Cardiac fibroblast (primary cell): ENCODE measurements at places on chromosomes 16 and 17.
A peak's percentile ranks its signal among the peaks of the same experiment; 100 is the strongest.

- no peak for DNase-seq
Measured at GRCh38 chr16:2516391-2517240, 2.9 kb downstream of the ATP6V0C start.

- DNase-seq: no peak
Measured at GRCh38 chr17:31050948-31051347, 43.8 kb upstream of the NF1 start.

- DNase-seq: no peak
Measured at GRCh38 chr16:6558661-6559060, 774.0 kb upstream of the RBFOX1 start.

- DNase-seq: no peak
Measured at GRCh38 chr17:79627184-79627765, 16.4 kb upstream of the RBFOX3 start.

DNA sequence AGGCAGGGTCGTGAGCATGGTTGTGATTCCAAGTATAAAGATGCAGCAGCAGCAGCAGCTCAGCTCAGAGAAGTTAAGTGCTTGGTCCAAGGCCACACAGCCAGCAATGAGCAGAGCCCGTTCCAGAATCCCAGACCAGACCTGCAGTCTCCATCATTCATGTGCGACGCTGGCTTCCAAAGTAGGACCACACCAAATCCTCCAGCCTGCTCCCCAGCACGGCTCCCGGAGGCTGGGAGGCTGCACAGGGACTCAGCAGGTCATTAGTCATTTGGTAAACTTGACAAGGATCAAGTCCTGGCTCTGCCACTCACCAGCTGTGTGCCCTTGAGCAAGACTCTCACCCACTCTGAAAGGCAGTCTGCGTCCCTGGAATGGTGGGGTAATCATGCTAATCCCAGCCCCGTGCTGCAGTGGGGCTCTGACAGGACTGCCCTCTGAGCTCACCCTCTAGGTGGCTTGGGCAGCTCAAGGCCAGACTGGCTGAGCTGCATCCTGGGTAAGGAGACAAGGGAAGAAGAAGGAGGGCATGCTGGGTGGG lies 95.1 kb upstream of the TMEM132E start:
- no peak for DNase-seq

DNA sequence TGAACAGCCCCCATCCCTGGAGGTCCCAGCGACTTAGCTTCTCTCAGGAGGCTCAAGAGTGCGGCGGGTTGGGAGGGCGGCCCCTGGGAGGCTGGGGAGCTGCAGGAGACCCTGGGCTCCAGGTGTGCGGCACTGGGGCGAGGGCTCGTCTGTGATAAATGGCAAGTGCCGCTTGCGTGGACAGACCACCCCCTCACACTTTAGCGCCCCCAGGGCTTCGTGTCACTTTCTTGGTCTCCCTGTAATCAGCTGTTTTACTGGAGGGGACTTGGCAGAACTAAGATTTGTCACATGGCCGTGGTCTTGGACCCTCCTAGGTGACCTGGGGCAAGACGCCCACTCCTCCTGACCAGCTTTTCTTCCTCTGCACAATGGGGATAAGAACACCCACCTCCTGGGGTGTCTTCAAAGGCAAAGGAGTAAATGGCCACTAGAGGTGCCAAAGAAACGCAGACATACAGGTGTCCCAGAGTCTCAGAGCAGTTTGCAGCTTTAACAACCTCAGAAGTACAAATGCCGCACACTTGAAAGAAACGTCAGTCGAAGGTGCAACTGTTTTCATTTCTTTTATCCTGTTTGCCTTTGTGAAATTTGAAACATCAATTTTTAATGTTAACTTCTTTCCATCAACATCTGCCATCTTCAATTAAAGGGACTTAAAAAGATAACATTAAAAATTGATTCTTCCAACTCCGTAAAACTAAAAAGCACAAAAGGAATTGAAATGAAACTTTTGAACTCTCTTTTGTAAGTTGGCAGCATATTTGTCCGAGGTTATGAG lies 946 bp downstream of the OSGIN1 start:
- peak; percentile 53 for DNase-seq

- peak; percentile 64 for DNase-seq
Measured at GRCh38 chr17:3944485-3945388, 19.5 kb downstream of the ATP2A3 start.

DNA sequence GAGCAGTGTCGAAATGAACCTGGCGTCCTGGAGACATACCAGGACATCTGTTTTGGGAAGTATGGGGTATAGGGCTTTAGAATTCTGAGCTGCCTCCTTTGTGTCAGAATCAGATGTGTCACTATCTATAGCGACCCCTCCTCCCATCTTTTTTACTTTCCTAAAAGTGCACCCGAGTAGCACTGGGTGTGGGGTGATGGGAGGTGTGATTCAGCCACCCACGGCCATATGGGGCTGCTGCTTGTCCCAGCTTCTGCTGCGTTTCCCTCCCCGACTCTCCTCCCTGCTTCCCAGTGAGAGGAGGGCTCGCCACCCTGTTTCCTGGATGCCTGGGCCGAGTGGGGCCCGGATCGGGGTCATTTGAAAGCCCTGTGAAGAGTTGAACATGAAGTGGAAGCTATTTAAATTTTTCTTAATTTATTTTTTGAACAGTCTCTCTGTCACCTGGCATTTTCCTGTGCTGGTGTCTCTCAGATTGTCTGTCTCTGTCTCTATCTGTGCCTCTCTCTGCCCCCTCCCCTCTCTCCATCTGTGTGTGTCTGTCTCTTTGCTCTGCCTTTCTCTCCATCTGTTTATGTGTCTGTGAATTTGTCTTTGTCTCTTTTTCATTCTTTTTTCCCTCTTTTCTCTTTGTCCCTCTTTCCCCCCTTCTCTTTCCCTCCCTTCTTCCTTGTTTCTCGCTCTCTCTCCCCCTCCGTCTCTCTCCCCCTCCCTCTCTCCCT lies 638.8 kb upstream of the EEF2KMT start:
- DNase-seq: no peak

DNA sequence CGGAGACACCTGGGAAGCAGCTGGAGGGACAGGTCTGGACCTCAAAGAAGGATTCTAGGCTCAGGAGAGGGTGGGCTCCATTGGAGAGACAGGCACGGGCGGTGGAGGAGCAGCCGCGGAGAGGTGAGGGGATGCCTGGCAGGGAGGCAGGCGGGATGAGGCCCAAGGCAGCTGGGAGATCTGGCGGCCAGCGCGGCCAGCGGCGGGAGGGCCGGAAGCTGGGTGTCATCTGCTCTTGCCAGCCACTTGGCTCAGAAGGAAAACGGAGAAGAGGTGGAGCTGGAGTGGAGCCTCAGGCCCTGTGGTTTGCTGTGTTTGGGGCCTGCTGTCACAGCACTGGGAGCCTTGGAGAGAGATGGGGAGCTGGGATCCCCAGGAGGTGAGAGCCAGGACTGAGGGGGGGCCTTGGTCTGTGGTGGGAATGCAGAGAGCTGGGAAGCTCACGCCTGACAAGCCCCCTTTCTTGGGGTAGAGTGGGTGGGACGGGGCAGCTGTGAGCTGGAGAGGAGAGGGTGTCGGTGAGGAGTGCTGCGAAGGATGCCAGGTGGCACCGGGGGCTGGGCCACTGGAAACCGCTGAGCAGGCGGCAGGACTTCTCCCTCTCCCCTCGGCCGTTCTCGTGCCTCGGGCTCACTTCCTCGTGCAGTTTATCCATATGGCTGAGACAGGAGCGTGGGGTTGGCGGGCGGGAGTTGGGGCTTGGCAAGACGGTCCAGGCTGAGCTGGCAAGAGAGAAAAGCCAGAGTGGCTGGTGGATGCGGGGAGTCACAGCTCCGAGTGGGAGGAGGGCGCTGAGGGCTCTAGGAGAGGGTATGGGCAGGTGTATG lies 8.0 kb downstream of the TBC1D24 start:
- DNase-seq: peak; percentile 42

DNA sequence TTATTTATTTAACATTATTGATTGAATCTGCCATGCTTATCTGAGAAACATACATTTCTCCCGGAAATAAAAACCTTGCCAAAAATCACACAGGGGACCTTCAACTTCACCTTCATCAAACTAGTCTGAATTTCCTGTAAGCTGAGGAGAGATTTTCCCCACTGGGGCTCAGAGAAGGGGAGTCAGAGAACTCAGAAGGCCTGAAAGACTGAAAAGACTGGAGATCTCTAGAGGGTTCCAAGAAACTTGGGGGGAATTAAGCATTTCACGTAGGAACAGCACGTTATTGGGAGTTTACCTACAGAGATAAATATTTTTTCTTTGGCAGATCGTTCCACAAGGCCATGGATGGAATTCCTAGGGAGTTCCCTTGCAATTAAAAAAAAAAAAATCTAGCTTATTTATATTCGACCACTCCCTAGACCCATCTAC lies 528 bp upstream of the NOL11 start:
- DNase-seq: no peak

- DNase-seq: no peak
Measured at GRCh38 chr17:42109086-42109485, 3.4 kb downstream of the DHX58 start.

DNA sequence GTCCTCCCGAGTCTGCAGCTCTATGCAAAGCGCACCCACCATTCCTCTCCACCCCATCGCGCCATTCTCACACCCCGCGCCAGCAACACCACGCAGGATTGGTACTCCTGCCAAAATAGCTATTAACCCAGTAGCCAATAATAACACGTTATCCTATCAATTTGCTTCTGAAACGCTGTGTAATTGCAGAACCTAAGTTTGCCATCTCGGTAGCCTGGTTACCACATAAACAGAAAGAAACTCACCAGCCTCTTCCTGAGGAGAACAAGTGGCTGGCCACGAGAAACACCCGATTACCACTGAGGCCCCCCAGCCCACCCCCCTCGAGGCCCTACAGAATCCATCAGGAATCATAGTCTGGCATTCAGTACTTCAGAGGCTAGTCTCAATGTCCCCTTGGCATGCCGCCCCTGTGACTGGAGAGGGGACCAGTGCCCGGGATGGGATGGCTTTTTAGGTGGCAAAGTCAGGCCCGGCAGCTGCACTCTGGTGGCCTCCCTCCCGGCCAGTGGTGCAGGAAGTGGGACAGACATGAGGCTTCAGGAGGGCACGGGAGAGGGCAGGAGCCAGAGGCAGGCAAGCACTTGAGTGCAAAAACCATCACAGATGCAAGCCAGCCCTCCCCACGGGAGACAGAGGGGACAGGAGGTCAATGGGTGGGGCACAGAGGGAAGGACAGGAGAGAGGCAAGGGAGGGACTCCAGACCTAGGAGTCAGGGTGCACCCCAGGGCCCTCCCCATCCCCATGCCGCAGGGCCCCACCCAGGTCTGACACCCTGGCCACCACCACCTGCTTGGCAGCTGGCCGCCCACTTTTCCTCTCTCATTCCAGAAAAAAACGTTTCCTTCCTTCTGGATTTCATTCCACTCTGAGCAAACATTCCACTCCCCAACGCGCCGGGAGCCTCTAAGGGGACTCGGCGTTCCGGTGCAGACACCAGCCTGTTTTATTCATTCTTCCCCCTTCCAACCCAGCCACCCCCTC lies 192.5 kb downstream of the ZNF423 start:
- no peak for DNase-seq

- DNase-seq: peak; percentile 93
Measured at GRCh38 chr17:1515640-1516387, 598 bp downstream of the INPP5K start.

- DNase-seq: no peak
Measured at GRCh38 chr17:63704259-63704576, 4.3 kb upstream of the LIMD2 start.

DNA sequence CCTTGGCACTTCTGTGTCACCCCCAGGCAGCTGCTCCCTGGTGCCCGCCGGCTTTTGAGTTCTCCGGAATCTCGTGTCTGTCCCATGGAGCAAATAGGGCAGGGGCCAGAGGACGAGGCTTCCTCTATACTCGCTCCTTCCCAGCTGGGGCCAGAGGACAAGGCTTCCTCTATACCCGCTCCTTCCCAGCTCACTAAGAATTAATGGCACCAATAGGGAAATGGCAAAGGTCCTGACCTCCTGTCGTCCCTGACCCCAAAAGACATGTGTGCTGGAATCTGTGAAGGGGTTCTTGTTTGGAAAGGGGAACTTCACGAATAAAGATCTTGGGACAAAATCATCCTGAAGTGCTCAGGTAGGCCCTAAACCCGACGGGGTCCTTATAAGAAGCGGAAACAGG lies 7.6 kb downstream of the SGSH start:
- DNase-seq: no peak

DNA sequence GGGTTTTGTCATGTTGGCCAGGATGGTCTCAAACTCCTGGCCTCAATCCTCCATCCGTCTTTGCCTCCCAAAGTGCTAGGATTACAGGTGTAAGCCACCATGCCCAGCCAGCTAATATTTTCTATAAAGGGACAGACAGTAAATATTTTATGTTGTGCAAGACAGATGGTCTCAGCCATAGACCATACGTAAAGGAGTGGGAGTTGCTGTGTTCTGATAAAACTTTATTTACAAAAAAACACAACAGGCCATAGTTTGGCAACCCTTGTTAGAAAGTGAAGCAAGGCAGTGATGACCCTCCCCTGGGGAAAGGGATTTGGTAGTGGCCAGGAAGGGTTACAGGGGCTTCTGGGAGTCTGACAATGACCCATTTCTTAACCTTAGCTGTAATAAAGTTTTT lies 119.7 kb downstream of the GSG1L start:
- no peak for DNase-seq

- DNase-seq: peak; percentile 18
Measured at GRCh38 chr17:10087355-10087754, 111.1 kb downstream of the GAS7 start.

GRCh38 chr16:11181899-11182279 lies 74.1 kb downstream of the SOCS1 start:
- peak; percentile 23 for DNase-seq

DNA sequence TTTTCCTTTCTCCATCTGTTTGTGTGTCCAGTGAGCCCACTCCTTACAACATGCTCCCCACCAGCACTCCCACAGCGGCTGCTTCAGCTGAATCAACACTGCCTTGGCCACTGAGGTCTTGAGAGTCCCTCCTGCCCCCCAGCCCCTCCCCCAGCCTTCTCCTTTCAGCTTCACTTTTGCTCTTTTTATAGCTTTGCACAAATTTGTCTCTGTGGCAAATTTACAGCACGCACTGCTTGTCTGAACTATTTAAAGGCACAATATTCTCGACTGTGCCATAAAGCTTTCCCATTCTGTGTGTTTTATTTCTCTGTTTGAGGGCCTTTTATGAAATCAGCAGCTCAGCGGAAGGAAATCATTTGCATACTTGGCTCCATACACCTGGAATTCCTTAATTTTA lies 579.3 kb downstream of the TOX3 start:
- DNase-seq: no peak

- DNase-seq: peak; percentile 49
Measured at GRCh38 chr17:63698886-63699637, 863 bp downstream of the LIMD2 start.

GRCh38 chr17:74935585-74936469 lies at the start of gene OTOP3:
OTOP3 (plus strand) TSS chr17:74935898; CDS start chr17:74935922, 24 bp downstream.
- DNase-seq: no peak

GRCh38 chr16:66256919-66257318 lies 109.6 kb upstream of the CDH5 start:
- no peak for DNase-seq

- DNase-seq: no peak
Measured at GRCh38 chr16:54102888-54103866, 183.4 kb downstream of the IRX3 start.

DNA sequence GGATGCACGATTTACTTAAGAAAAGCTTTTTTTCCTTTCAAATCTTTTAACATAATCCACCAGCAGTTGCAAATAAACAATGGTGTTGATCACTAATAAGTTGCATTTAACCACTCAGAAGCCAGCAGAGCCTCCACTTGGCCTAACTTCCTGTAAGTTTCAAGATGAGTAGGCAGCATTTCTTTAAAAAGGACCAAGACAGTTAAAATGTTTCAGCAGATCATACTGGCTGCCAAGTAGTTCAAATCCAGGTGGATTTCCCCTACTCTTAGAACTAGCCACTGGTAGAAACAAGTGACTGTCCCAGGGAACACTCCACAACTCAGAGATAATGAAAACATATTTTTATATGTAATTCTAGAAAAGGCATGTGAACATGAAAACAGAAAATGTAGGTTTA lies 17.0 kb upstream of the RFFL start:
- no peak for DNase-seq

GRCh38 chr16:4358831-4359561 lies 7.9 kb upstream of the PAM16 start:
- DNase-seq: peak; percentile 54
